ENCODE measurements at places on chromosomes 5 and 9.

DNA sequence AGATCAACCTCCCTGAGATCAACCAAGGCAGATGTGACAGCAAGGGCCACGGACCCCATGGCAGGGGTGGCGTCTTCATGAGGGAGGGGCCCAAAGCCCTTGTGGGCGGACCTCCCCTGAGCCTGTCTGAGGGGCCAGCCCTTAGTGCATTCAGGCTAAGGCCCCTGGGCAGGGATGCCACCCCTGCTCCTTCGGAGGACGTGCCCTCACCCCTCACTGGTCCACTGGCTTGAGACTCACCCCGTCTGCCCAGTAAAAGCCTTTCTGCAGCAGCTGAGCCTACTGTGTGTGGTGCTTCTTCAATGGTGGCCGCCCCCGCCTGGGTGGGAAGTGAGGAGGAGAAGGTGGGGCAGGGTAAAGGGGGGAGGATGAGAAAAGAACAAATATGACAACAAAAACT lies 8.3 kb downstream of the GPX3 start:
- DNase-seq, result no peak

- no peak for DNase-seq
Measured at GRCh38 chr9:8539681-8540197, 740.2 kb upstream of the DMAC1 start.

DNA sequence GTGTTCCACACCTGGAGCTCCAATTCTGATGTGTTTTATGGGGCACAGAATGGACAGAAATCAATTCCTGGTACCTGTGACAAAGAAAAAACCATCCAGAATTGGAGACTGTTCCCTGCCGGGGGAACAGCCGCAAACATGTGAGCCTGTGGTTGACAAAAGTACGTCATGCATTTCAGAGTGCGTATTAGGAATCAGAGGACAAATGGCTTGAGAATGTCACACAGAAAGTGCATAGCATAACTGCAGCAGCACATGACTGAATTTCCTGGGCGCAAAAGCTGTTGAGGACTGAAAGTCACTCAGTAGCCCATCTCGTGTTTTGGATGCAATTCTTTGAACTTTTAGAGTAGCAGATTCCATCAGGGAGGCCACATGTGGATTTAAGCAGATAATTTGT lies 85.1 kb downstream of the TRIO start:
- no peak for DNase-seq

- DNase-seq, result no peak
Measured at GRCh38 chr5:127396490-127397155, 106.0 kb downstream of the MEGF10 start.
